ENCODE measurements at places on chromosomes 1 and 21.

DNA sequence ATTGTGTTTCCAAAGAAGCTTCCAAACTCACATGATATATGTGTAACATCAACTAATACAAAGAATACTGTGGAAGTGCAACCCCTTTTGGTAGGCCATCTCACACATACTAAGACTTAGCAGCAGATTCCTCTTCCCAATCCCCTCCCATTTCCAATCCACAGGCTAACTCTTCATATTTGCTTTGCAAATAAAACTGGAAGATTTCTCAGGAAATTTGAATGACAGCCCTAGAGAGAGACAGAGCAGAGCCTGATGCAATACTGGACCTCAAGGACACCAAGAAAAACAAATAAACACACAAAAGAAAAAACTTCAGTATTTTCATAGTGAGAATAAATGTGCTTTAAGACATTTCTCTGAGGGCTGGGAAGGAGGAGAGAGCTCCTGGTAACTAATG is 190.2 kb upstream of the BRINP3 start:
- no peak for DNase-seq

- DNase-seq = no peak
Observed at GRCh38 chr1:156655151-156655903, 13.4 kb downstream of the BCAN start.

GRCh38 chr1:112706505-112707220 is at the start of gene RHOC:
Gene RHOC, minus strand, starts transcription at chr1:112707127. Its CDS starts 3,328 bp downstream, at chr1:112703799.
- peak; percentile 47 for DNase-seq

GRCh38 chr1:186623551-186623950 is 56.7 kb downstream of the PTGS2 start:
- DNase-seq = no peak

DNA sequence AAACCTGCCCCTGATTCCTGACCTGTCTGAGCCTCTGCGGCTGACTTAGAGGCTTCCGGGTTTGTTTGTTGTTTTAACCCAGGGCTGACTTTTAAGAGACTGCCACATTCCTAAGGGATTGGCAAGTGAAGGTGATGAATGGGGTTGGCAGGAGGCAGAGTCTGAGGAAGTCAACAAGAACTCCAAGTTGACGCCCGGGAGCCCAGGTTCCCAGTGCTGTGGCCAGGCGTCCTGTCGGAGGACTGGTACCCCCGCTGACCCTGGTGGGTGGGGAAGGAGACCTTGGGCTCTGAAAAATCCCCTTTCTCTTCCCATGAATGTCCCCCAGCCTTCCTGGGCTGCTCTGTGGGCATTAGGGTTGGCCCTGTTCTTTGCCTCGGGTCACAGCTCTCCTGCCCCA is 19.7 kb upstream of the EPS8L3 start:
- no peak for DNase-seq
